ENCODE measurements at places on chromosomes 1 and 21.

DNA sequence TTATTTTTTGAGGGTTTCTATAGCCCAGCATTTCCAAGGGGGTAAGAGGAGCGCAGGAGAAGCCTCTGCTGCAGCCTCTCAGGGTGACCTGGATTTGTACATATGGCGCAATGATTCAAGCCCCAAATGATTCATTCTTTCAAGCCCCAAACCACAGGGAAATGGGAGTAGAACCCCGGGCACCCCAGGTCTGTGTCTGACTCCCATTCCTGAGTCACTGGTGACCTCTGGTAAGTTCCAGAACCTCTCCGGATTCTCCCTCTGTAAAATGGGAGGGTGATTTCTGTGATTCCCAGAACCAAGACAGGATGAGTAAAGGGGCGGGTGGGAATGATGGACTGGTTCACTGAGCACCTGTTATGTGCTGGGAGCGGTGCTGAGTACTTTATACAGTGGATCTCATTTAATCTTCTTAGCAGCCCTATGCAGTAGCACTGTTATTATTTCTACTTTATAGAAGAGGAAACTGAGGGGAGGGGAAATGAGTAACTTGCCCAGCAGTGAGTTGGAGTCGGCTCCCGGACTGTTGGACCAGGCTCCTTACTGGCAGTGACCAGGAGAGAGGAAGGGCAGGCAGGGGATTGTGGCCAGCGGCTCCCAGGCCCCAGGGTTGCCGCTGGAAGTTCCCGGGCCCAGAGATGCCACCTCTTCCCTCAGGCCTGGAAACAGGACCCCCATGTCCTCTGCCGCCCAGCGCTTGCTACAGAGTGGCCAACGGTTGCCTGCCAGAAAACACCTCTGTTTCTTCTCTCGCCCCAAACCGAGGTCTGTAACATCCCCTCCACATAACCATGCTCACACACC lies 20.3 kb upstream of the SLC26A9 start:
- no peak for DNase-seq

DNA sequence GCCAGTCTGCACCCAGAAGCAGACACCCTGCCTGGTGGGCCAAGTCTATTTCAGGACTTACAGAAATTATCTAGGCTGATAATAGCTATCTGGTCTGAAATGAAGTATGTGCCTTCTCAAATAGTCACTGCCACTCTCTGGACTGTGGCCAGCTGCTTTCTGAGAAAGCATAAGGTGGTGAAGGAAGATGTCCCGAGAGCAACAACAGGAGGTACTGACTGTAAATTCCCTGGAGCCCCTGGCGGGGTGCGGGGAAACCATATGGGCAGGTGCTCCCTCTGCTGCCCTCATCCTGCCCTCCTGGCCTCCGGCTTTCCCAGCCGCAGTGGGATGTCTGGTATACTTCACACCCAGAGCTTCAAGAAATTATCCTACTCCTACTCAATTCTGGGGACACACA lies 86.8 kb downstream of the TGFBR3 start:
- no peak for DNase-seq

DNA sequence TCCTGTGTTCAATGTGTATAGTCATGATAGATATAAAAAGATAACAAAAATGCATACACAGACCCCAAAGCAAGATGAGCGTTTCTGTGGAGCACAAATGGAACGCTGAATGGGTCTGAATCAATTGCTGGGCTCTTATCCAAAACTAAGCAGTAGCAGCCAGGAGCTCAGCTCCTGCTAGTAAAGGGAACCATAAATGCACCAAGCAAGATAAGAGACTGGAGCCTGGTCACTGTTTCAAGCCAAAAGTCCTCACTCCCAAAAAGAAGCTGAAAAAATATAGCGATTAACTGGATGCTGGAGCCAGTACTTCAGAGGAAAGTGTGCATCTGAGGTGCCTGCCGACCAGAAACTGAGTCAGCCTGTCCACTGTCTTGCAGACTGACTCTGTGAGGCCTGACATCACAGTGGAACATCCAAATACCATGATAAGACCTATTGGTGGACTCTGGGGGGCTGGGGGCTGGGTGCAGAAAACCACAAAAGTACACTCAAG lies 68.9 kb downstream of the LRRC8C start:
- DNase-seq, result peak; percentile 6

DNA sequence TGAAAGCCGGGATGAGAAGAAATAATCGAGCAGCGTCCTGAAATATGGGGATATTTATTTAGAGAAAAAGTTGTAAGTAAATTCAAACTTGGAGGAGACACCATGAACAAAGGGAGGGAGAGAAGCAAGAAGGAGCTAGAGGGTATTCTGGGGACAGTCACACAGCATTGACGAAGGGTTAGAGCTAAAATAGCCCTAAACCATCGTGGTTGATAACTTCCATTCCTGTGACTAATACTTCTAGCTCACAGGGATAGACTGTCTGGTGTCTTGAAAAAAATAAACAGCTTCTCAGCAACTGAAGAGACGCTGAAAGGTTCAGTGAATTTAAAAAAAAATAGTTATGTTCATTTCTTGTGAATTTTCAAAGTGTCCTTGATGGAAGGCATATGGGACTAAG lies 86.7 kb downstream of the LRRC53 start:
- DNase-seq, result no peak

DNA sequence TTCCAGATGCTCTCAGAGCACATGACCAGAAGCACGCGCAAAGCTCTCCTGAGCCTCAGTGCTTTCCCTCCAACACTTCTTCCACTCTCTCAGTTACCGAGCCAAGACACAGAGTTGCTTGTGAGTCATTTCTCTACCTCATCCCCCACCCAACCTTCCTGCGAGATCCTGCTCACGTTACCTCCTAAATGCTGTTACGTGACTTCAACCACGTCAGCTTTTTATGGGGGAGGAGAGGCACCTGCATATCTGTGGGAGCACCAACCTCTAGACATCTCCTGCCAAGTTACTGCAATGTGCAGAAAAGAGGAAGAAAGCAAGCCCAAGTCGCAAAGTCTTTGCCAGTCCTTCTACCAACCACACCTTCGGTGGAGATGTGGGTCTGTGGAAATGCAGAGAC lies 27.2 kb upstream of the ERG start:
- DNase-seq, result no peak

GRCh38 chr21:41792711-41793110 lies 25.9 kb upstream of the RIPK4 start:
- no peak for DNase-seq

Measured in naive thymus-derived CD8-positive, alpha-beta T cell (primary cell).